ENCODE measurements at places on chromosomes 6 and 20.

- no peak for DNase-seq
Observed at GRCh38 chr6:156311291-156311690, 465.9 kb upstream of the ARID1B start.

GRCh38 chr6:39361657-39362486, 39.4 kb upstream of the KCNK16 start:
- DNase-seq = peak; percentile 17

- DNase-seq = no peak
Observed at GRCh38 chr20:36777167-36777566, 3.6 kb upstream of the DSN1 start.

GRCh38 chr20:46547995-46548394, 2.5 kb downstream of the OCSTAMP start:
- no peak for DNase-seq

GRCh38 chr20:34773726-34774125, 51.7 kb downstream of the NCOA6 start:
- DNase-seq = no peak

- no peak for DNase-seq
Observed at GRCh38 chr6:15472621-15473020, 190.2 kb downstream of the DTNBP1 start.

- DNase-seq = no peak
Observed at GRCh38 chr6:163355426-163355991, 59.0 kb upstream of the QKI start.

DNA sequence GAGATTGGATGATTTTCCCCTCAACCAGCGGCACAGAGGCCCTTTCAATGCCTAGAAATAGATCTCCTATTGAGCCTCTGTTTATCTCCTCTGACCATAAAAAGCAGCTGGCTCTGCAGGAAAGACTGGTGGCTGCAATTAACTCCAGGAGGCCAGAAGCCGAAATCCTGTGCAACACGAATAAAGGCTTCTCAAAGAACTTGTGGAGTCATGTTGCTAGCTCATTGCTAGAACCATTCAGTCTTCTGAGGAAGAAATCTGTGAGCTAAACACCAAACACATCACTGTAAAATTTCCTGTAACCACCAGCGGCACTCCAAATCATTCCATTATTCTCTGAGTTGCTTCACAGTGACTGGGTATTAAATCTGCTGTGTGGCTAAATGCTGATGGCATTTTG, 49.1 kb upstream of the TPD52L1 start:
- DNase-seq = no peak

- no peak for DNase-seq
Observed at GRCh38 chr6:7188492-7188891, 80.7 kb downstream of the RREB1 start.

GRCh38 chr6:35522660-35523658, 10.3 kb upstream of the TULP1 start:
- DNase-seq = peak; percentile 41

- no peak for DNase-seq
Observed at GRCh38 chr20:53711333-53712211, 117.9 kb upstream of the ZNF217 start.

DNA sequence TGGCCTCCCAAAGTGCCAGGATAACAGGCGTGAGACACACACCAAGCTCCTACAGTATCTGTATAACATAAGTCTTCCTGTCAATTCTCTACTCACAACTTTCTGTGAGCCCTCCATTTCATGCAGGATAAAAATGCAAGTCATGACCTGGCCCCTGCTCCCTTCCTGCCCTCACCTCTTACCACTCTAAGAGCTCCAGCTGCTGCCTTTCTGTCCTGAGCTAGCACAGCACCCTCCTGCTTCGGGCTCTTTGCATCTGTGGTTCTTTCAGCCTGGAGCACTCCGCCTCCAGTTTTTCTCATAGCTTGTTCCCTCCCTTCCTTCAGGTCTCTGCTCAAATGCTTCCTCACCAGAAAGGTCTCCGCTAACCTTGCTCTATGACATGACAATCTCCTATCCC, 23.7 kb upstream of the TRPC4AP start:
- DNase-seq = no peak

- DNase-seq = no peak
Observed at GRCh38 chr20:4550740-4551139, 171.0 kb upstream of the PRND start.

DNA sequence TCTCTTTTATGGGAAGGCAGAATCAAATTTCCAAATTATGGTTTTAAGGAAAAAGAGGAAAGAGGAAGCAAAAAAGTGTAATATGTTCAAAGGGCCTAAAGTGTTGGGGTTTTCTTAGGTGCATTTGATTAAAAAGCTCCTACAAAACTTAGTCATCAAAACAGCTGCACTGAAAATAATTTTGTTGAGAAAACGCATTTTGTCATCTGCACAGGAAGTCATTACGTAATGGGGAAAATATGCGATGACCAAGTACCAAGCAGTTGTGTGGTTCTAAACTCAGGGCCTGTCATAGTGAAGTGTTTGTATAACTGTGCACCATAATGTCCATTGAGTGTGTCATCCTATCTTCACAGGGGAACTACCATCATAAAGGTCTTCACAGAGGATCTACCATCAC, 15.6 kb downstream of the HAO1 start:
- DNase-seq = peak; percentile 60

- DNase-seq = no peak
Observed at GRCh38 chr20:21571841-21572690, 58.2 kb upstream of the NKX2-2 start.

- no peak for DNase-seq
Observed at GRCh38 chr6:158039571-158040050, 57.9 kb downstream of the SYNJ2 start.

- DNase-seq = no peak
Observed at GRCh38 chr6:104705095-104705707, 154.5 kb downstream of the HACE1 start.

- no peak for DNase-seq
Observed at GRCh38 chr6:72936766-72937559, 288.3 kb downstream of the KHDC1L start.

- DNase-seq = no peak
Observed at GRCh38 chr6:53526000-53526399, 18.9 kb downstream of the GCLC start.
